ENCODE measurements at places on chromosomes 2 and 18. TPM values are rescaled to one million over a fixed set of nuclear protein-coding genes. Genes with fewer than 3 reads are reported as not detected.

GRCh38 chr2:19868701-19869580 is 32.8 kb downstream of the TTC32 start:
- DNase-seq: peak; percentile 71

DNA sequence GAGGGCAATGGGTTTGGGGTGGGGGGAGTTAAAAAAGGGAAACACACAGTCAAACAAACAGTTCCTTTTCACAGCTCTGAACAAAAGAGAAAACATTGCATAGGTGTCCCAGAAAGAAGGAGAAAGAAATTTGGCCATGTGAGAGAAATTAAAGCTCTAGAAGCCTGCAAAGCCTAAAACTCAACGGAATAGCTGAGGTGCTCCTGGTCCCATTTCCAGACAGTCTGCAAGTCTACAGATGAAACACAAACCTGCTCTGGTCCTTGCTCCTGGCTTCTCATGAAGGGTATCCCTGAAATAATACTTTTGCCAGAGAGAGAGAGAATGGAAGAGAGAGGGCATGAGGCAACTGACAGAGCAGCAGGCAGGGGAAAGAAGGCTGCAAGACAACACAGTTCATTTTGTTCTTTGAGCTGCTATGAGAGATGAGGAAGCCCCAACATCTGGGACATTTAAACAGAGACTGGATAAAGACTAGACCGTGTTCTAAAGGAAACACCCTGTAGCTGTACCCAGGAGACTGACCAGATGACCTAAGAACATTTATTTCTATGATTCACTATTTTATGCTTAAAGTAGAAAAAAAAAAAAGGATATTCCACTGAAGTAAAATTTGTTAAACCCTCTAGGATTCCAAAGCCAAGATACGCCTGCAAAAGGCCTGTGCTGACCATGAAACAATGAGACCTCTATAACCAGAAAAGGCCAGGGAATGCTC is 57.3 kb upstream of the CYP26B1 start:
- DNase-seq: no peak

- no peak for DNase-seq
These were observed 53.7 kb upstream of the GRB14 start for GRCh38 chr2:164675027-164675426.

The UXS1 gene
- 37.0 TPM for total RNA-seq

DNA sequence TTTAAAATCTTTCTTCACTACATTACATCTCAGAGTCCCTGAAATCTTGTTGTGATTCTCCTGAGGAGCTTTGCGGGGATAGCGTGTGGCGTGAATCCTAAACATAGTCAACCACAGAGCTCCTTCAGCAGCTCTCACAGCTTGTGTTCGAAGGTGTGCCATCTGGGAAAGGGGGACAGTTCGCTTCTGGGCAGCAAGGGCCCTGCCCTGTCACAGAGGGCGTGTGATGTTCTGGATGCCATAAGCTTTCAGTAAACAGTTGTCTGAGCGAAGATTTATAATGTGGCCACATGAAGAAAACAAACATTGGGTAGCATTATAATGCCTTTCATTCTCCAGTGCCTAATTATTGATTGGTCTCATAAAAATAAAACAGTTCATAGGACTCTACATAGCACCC is 172.5 kb downstream of the MYO1B start:
- DNase-seq: peak; percentile 56

DNA sequence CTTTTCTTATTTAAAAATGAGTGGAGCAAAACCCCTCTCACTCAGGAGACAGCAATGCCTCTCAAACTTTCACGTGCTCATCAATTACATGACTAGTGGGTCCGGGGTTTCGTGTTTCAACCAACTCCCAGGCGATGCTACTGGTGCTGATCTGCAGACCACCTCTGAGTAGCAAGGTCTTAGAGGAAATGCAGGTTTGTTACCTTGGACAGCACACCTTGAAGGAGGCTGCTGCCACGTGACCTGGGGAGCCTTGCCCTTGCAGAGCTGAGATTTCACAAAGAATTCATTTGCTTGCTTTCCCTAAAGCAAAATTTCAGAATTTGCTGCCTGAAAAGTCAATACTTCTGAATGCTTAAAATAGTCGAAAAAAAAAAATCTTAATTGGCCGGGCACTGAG is 32.4 kb downstream of the SMIM21 start:
- DNase-seq: no peak

The BCL2 gene
- 30.5 TPM for total RNA-seq

DNA sequence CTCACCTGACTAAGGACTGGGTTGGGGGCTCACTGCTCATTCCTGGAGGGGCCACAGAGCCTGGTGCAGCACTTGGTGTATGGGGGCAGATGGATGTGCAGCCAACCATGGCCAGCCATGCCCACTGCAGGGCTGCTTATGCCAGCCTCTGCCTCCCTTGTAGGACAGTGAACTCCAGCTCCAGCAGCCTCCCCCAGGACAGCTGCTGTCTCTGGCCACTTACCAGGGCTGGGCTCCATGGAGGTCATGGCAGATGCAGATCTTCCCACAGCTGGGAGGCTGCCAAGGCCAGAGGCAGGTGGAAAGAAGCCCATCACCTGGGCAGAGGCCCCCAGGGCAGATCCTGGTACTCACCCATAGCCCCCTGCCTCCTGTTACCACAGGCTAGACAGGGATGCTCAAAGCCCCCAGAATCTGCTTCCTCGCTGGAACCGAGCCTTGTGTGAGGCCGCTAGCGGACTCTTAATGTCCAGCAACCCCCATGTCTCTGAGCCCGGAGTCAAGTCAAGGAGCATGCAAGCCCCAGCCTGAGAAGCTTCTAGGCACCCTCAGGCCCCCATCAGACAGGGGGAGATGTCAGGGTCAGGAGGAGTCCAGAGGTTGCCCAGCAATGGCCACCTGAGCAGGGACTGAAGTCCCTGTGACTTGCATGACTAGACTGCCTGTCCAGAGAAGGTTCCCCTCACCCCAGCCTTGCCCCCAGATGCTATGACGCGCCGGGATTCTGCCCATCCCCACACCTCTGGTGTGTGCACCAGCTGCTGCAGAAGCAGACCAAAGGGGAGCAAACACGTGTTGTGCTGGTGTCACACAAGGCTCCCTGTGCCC is 123.6 kb downstream of the TWIST2 start:
- DNase-seq: no peak

The SRD5A2 gene
- total RNA-seq: not detected

- no peak for DNase-seq
These were observed 257.4 kb upstream of the SLC14A2 start for GRCh38 chr18:45357686-45358470.

The VWC2L gene
- total RNA-seq: 0.32 TPM

GRCh38 chr2:11955884-11956291 is 209.5 kb downstream of the LPIN1 start:
- no peak for DNase-seq

DNA sequence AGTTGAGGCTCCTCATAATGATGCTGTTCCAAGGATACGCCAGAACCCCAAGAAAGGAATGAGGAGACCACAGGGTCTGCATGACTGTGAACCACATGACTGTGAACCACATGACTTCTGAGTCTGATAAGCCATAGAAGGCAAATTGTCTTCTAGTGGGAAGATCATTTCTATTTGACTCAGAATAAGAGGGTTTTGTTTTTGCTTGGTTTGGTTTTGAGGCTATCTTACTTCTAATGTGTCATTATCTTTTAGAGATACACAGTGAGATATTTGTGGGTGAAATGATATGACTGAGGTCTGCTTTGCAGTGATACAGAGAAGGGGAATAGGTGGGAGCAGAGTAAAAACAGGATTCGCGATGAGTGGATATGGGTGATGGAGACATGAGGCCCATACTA is 28.9 kb upstream of the BCL2L11 start:
- DNase-seq: no peak

DNA sequence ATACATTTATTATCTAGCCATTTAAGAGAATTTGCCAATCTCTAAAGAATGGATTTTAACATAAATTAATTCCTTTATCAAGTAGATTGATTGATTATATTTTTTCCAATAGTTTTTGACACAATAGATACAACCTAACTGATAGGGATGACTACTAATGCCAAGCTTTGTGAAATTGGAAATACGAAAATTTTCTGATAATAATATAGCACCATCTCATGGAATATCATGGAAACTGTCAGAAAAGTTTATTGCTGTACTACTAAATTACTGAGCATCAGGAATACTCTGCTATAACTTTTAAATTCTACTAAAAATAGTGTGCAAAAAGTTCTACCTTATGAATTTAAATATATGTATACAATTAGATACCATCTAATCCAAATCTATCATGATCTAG is 101.8 kb upstream of the MAP2 start:
- no peak for DNase-seq

The KIF5C gene
- 2.0 TPM for total RNA-seq

The TXNDC2 gene
- total RNA-seq: not detected

The MERTK gene
- total RNA-seq: 11.5 TPM

- no peak for DNase-seq
These were observed 305.9 kb downstream of the HRH4 start for GRCh38 chr18:24766376-24766775.

The SERPINB13 gene
- total RNA-seq: not detected

DNA sequence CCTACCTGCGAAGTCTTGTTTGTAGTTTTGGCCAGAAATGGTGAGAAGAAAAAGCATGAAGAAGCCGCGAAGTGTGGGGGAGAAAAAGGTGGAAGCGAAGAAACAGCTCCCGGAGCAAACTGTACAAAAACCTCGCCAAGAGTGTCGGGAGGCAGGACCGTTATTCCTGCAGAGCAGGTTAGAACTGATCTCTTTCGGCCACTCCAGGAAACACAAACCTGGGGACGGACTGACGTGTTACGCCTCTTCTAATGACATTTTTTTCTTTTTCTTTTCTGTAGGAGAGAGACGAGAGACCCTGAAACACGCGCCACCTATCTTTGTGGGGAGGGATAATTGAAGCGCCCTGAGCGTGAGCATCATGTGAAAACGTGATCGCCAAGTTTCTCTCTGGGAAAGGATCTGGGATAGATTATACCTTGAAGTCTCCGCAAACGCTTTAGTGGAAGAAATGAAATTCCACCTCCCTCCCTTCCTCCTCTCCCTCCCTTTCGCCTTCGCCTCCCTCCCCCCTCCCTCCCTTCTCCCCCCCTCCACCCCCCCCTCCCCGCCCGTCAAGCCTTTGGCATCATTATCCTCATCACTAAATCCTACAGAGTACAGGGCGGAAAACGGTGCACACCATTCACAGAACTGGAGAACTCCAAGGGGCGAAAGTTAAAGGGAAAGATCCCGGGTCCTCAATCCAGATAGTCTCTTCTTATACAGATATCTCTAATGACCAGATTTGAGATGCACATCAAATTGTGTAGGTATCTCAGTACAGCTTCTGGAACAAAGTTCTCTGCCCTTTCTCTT is at the start of gene ZEB2:
TSS of gene ZEB2 (minus strand) at position 186 of the 798 bp plus-strand sequence. CDS start 2,769 bp downstream, outside the sequence.
- DNase-seq: peak; percentile 43

DNA sequence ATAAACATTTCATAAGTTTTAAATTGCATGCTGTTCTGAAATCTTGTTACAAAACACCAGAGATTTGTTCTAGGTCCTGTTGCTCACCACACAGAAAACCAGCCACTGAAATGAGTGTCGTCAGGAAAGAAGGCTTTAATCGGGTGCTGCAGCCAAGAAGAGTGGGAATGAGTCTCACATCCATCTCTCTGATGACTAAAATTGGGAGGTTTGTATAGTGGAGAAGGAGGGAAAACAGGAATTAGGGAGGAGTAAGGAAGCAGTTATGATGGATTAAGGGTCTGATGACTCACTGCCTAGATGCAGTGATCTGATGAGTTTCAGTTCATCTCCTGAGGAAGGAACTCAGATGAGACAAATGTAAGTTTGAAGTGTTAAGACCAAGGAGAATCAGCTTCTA is 42.1 kb upstream of the GPR39 start:
- no peak for DNase-seq

The SOWAHC gene
- total RNA-seq: 99.5 TPM
